ENCODE measurements at places on chromosomes 13 and 19.

GRCh38 chr19:39401070-39401548 lies 5.5 kb upstream of the ZFP36 start:
- no peak for DNase-seq

DNA sequence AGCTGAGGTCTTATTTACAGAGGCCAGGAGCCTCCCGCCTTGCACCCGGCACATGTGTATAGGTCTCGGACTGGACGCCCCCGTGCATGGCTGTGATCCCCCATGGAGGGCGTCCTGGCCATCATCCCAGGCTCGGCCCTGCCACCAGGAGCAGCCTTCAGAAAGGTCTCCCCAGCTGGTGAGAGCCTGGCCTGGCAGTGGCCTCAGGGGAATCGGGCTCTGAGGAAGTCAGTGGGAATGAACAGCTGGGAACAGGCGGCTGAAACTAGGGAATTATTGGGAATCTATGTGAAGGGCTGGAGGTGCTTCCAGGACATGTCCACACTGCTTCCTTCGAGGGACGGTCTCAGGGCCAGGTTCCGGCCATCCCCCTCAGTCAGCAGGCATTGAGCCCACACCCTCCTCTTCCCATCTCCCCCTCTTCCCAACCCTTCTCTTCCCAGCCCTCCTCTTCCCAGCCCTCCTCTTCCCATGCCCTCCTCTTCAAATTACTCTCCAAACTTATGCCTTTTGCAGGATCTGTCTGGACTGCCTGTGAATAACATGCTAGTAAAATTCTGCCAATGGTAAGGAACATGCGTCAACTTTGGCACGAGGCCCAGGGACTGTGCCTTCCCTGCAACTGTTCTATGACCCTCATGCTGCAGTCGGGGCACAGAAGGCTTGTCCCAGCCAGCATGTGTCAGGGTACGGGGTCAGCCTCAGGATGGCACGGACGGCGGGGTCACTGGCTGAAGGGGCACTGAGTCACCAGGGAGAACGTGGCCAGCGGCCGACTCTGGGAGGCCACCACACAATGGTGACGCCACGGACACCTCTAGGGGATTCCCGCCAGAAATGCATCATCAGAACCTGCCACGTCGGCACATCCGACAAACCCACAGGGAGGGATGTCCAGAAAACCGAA lies 24.2 kb upstream of the C13orf46 start:
- DNase-seq = no peak

DNA sequence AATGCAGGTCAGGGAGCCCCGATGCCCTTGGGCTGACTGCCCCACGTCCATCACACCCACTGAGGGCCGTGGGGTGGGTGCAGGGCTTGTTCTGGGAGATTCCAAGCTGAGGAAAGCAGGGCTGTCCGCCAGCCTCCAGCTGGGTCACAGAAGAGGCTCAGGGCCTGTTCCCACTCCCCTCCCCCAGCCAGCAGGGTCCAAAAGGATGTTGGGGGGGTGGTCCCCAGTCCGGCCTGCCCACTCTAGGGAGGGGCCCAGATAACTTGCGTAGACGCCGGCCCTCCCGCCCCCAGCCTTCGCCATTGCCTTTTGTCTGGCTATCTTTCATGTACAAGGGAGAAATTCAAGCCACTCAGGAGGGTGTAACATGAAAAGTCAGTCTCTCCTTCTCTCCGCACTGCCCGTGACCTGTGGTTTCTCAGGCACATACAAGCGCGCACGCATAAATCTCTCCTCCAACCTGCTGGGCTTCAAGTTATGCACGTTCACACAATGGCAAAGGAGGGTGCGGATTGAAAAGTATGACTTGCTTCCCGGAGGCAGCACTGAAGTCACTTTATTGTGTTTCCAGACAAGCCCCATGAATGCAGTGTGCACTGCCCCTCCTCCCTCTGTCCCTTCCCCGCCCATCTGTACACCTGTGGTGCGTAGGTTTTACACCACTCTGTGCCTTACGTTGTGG lies 20.2 kb downstream of the CARM1 start:
- DNase-seq = peak; percentile 93

- peak; percentile 62 for DNase-seq
These were observed 152.1 kb downstream of the DACH1 start for GRCh38 chr13:71714802-71715375.

DNA sequence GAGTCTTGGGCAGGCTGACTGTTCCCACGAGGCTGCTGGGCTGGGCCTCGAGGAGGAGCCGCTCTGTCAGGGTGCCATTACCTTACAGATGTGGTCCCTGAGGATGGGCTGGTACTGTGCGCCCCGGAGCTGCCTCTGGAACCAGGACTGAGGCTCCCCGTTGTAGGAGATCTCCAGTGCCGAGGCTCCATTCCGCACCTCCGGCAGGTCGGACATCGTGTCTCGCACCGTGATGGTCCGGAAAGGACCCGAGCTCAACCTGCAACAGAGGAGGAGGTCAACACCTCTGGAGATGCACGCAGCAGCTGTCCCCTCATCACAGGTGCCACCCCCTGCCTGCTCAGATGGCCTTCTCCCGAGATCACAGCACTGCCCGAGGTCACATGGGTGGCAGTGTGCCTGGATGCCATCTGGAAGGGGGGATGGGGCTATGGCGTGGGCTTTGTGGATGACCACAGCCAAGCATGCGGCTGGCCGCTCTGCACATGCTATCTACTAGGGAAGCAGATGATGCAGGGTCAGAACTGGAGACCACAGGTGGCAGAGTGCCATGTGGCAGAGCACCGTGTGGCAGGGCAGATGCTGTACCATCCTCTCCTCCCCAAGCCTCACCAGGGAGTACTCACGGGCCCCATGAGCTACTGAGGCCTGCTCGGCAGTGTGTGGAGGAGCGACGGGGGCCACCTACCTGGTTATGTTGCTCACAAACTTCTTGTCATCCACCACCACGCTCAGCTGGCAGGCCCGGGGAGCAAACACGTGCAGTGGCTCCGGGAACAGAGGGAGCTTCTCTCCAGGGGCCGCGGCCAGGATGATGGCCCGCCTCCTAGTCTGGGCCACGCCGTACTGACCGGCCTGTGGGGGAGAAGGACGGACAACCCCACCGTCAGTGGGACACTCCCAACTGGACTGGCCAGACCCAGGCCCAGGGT lies 18.3 kb upstream of the EIF3G start:
- no peak for DNase-seq

DNA sequence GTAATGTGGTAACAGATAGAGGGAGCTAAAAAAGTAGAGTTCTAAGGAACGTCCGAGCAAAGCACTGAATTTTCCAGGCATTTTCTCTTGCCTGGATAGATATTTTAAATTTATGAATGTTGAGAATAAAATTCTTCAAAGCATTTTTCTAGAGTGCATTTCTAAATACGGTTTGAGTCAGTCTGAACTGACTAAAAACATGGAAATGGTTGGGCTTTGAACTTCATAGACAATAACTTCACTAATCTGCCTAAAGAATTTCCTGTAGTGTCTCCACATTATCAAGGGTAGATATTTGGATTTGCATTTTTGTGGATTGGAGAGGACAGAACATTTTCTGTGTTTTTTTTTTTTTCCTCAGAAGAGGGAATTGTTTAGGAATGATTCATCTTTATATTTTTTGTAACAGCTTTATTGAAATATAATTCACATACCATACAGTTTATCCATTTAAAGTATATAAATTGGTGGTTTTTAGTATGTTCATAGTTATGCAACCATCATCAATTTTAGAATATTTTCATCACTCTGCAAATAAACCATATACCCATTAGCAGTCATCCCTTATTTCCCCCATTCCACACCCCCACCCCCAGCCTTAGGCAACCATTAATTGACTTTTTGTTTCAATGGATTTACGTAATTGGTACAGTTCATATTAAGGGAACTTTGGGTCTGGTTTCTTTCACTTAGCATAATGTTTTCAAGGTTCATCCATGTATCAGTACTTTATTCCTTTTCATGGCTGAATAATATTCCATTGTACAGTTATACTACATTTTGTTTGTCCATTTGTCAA lies 20.7 kb downstream of the GARRE1 start:
- DNase-seq = no peak

DNA sequence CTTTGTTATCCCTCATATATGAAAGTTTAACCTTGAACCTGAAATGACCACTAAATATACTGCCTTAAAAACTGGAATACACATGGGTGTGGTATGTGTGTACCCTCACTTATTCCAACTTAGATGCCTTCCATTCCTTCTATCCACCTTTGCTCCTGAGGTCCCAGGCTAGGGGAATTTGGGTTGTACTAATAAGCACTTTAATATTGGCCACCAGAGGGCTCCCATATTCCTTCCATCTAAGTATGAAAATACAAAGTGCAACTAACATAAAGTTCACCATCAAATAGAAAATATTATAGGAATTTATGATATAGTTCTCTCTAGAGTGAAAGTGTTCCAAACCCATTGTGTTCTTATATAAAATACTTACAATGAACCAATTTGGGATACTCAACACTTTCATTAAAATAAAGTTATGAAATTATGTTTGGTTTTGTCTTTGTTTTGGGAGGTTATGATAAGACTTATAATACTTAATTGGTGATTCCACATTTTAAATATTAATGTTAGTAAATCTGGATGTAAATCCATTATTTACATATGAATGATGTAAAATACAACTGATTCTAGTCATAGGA lies 62.3 kb downstream of the ITGBL1 start:
- DNase-seq = peak; percentile 84

GRCh38 chr13:65387743-65388347 lies 1842.3 kb downstream of the PCDH9 start:
- no peak for DNase-seq

DNA sequence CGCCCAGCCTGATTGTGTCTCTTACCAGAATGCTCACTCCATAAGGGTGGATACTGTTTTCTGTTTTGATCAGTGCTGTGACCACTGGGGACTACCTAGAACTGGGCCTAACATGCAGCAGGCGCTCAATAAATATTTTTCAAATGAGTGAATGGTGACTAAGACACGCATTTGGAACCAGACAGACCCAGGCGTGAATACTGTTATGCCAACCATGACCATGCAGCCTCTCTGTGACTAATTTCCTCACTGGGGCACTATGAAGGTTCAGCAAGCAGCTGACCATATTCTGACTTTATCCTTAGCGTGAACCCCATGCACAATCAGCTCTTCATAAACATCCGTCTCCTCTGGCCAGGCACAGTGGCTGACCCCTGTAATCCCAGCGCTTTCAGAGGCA lies 13.0 kb upstream of the SPC24 start:
- DNase-seq = no peak

DNA sequence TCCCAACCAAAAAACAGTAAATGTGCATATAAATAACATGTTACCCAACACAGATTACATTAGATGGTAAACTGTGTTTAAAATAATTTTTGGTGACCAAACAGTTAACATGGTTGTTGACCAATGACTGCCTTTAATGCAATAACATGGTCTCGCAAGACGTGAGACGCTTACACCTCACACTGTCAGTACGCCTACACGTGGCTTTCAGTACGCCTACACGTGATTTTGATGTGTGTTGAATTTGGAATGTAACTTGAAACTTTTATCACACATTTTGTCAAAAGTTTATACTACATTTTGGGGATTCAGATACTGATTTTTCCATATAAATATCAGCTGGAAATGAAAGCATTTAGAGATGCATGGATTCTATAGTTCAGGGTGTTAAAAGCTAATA lies 32.0 kb downstream of the SLC7A9 start:
- DNase-seq = no peak

GRCh38 chr13:111577956-111578605 lies 257.6 kb downstream of the TEX29 start:
- DNase-seq = peak; percentile 94

DNA sequence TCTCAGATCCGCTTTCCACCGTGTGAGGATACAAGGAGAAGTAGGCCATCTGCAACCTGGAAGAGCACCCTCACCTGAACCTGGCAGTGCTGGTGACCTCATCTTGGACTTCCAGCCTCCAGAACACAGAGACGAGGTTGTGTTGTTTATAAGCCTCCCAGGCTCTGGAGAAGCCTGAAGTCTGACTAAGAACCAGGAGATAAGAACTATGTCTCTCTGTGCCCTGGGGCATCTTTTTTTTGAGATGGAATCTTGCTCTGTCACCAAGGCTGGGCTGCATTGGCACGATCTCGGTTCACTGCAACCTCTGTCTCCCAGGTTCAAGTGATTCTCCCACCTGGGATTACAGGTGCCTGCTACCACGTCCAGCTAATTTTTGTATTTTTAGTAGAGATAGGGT lies 14.5 kb downstream of the FCGBP start:
- no peak for DNase-seq

DNA sequence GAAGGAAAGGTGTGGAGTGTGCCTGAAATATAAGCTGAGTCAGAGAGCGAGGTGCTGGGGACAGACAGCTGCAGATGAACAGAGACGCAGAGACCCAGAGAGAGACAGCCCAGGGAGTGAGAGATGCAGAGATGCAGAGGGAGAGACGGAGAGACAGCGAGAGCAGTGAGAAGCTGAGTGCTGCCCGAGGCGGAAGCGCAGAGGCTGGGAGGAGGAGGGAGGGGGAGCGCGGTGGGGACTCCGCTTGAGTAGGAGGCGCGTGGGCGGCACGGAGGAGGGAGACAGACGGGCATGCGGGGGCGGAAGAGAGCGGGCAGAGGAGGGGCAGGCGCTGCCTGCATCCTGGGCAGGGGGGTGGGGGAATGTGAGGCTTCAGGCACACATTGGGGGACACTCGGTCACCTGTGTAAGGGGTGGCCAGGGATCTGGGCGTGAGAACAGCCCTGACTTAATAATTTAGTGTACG lies 25.7 kb downstream of the SLC8A2 start:
- peak; percentile 94 for DNase-seq

- DNase-seq = no peak
These were observed 5.0 kb downstream of the ZNF44 start for GRCh38 chr19:12289790-12290065.

- no peak for DNase-seq
These were observed 37.6 kb downstream of the NFIX start for GRCh38 chr19:13032837-13033236.

- DNase-seq = peak; percentile 18
These were observed 22.6 kb downstream of the STARD13 start for GRCh38 chr13:33262997-33263396.

DNA sequence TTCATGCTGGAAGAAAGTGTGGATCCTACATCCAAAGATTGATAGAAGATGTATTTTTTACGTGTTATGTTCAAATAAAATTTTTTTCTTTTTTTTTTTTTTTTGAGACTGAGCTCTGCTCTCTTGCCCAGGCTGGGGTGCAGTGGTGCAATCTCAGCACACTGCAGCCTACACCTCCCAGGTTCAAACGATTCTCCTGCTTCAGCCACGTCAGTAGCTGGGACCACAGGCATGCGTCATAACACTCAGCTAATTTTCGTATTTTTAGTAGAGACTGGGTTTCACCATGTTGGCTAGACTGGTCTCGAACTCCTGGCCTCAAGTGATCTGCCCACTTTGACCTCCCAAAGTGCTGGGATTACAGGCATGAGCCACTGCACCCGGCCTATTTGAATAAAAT lies 65.7 kb downstream of the KLF12 start:
- DNase-seq = no peak

DNA sequence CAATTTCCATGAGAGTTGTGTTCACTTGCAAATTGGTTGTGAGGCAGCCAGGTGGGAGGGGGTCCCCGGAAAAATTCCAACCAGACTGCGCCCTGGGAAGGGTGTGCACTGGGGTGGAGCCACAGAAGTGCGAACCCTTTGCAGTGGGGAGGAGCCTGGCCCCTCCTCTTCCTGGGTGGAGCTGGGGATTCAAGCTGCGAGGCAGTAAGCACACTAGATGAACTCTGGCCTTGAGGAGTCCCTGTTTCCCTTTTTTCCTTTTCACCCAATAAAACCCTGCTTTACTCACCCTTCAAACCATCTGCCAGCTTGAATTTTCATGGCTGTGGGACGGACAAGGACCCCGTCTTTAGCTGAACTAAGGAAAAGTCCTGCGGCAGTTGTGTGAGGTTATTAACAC lies 31.0 kb upstream of the MBNL2 start:
- DNase-seq = peak; percentile 9

GRCh38 chr13:109121826-109122225 lies 492.4 kb downstream of the MYO16 start:
- DNase-seq = no peak

- no peak for DNase-seq
These were observed 24.7 kb upstream of the ADGRE1 start for GRCh38 chr19:6862673-6863078.
